ENCODE measurements at places on chromosomes 1 and 21.

- no peak for DNase-seq
Observed at GRCh38 chr1:193543259-193543658, 356.8 kb upstream of the B3GALT2 start.

GRCh38 chr1:10969971-10970332 lies 42.5 kb upstream of the TARDBP start:
- DNase-seq: no peak

GRCh38 chr1:21340230-21340945 lies 50.1 kb upstream of the ECE1 start:
- DNase-seq: no peak

DNA sequence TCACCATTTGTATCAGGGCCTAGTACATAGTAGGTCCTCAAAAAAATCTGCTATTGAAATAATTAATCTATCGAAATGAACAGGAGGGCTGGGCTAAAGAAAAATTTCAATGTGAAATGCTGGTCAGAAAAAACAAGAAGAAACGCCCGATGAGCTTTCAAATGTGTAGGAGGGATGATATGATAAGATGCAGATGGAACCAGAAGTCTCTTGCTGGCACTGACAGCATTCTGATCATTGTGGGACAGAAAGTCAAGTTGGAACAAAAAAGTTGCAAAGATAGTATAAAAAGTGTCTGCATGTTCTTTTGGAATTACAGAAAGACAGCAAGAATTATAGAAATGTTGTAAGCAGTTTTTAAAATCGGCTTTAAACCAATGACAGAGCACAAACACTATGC lies 11.1 kb downstream of the G0S2 start:
- no peak for DNase-seq

GRCh38 chr1:113684153-113684541 lies 75.1 kb downstream of the PHTF1 start:
- no peak for DNase-seq

DNA sequence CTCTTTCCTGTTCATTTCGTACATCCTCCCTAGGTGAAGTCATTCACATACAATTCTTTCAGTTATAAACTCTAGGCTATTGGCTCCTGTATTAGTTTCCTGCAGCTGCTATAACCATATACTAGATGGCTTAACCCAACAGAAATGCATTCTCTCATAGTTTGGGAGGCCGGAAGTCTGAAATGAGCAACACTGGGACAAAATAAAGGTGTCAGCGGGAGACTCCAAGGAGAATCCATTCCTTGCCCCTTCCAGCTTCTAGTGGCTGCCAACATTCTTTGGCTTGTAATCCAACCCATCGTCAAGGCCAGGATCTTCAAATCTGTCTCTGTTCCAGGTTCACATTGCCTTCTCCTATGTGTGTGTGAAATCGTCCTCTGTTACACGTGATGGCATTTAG lies 71.3 kb downstream of the TOR3A start:
- DNase-seq: no peak

- DNase-seq: no peak
Observed at GRCh38 chr1:4027492-4028138, 127.5 kb upstream of the C1orf174 start.

DNA sequence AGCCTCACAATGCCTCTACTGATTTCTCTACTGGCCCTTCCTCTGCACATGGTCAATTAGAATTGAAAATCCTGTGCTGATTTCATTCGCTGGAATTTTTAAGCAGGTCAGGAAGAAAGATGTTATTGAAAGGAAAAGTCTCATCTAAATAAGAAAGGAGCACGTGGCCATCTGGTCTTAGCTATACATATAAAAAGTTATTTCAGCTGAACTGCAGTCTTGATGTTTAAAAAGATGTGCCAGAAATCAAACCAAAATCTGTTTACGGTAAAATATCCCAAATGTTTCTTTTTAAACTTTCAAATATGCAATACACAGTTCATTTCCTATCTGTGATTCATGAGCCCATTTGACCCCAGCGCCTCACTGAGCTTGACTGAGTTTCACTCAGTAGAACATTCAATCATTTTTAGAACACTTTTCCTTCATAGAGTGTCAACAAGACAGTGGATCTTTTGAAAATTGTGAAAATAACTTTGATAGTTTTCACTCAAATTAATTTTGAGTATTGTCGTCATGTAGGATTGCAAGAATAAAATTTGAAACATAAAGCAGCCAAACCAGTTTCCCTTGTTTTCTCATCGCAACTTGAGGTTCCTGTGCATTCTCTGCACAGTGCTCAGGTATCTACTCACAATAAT lies 293.6 kb downstream of the PTPRC start:
- DNase-seq: no peak

GRCh38 chr1:172328266-172328665 lies 92.2 kb upstream of the C1orf105 start:
- DNase-seq: no peak

DNA sequence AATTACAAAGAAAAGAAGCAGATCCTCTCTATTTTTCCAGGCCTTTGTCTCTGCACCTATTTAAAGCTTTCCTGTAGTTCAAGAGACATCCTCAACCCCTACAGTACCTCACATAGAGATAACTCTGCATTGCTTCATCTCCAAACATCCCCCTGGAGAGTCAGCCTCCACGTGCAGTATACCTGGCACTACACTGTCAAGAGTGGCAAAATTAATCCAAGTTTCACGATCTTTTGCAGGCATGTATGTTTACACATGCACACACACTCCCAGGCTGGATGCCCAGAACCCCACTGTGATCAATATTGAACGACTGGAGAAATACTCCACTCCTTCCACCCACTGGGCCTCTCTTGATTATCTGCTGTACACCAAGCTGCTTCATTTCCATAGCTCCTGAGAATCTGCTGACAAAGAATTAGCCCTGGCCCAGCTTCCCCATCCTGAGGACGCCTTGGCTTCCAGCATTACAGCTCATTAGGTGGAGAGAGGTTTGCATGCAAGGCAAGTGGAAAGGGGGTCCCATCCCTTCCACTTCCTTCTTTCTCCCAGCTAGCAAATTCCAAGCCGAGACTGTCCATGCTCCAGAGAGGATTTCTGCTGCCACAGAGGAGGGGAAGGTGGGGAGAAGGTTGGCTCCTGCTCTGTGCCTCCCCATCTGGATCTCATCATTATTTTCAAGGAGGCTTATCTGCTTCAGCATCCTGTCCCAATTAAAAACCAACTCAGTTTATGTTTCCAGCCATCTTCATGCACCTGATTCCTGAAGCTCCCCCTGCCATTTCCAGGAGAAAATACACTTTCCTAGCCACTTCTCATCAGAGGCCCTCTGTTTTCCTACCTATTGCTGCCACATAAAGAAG lies 66.5 kb upstream of the GOLT1A start:
- DNase-seq: no peak

DNA sequence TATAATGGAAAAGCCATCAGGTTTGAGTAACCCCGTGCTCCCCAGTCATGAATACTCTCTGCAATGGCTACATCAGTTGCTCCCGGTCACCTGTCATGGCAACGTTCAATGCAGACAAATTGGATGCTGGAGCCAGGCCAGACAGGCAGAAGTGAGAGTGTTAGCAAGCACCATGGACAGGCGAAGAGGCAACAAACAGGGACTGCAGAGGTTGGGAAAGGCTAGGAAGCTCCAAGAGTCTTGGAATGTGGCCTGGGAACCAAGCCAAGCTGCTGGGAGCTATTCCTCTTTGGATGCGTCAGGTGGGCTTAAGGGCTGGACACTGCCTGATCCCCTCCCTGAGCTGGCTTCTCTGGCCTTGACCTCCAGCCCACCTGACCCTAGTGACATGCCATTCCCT lies 102.9 kb downstream of the ACTL8 start:
- no peak for DNase-seq

DNA sequence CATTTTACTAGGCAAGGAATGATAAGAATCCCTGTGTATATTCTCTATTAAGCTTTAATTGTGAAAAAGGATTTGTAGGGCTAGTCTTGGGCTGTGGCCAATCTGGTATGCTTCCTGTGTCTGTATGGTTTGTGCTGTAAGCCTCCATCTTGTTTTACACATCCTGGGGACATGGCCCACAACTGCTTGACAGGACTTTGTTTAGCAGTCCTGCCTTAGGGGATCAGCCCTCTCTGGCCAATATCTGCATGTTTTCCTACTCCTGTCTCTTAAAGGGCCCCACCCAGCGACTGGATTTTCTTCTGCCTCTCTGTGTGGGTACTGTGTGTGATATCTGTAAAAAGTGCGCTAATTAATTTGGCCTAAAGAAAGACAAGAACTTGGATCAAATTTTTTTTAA lies 813.2 kb downstream of the PLA2G4A start:
- DNase-seq: no peak

DNA sequence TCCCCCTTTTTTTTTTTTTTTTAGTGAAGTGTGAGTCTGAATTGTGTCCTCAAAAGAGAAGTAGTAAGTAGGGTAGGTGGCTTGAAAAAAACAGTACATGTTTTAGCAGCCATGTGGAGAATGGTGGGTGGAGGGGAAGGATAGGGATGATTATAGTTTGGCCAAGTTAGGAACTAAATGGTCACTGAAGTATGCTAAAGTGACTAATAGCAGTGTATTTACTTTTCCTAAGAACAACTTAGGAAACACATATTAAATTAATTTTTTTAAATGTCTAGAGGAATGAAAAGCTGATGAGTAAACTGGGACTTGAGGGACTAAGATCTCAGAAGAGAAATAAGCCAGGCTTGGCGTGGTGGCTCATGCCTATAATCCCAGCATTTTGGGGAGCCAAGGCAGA lies 55.5 kb downstream of the PLA2G4A start:
- DNase-seq: no peak

DNA sequence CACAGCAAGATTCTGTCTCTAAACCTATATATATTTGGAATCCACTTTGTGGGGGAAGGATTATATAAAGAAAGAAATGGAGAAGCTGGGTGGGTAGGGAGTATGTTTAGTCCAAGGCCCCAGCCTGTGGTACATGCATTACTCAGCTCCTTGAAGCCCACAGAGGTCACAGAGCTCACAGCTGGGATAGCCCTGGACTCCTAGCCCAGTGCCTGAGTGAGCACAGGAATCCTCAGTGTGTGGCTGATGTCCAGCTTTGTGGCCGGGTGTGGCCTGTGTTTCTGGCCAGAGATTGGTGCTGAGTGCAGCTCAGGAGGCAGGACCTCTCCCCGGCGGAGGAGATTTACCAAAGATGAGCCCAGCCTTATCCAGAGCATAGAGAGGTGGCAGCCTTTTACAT lies 7.6 kb downstream of the CAPN9 start:
- no peak for DNase-seq

GRCh38 chr1:182714546-182714945 lies 30.2 kb upstream of the RGS8 start:
- DNase-seq: no peak

- peak; percentile 87 for DNase-seq
Observed at GRCh38 chr1:180199018-180199417, 31.0 kb upstream of the LHX4 start.

DNA sequence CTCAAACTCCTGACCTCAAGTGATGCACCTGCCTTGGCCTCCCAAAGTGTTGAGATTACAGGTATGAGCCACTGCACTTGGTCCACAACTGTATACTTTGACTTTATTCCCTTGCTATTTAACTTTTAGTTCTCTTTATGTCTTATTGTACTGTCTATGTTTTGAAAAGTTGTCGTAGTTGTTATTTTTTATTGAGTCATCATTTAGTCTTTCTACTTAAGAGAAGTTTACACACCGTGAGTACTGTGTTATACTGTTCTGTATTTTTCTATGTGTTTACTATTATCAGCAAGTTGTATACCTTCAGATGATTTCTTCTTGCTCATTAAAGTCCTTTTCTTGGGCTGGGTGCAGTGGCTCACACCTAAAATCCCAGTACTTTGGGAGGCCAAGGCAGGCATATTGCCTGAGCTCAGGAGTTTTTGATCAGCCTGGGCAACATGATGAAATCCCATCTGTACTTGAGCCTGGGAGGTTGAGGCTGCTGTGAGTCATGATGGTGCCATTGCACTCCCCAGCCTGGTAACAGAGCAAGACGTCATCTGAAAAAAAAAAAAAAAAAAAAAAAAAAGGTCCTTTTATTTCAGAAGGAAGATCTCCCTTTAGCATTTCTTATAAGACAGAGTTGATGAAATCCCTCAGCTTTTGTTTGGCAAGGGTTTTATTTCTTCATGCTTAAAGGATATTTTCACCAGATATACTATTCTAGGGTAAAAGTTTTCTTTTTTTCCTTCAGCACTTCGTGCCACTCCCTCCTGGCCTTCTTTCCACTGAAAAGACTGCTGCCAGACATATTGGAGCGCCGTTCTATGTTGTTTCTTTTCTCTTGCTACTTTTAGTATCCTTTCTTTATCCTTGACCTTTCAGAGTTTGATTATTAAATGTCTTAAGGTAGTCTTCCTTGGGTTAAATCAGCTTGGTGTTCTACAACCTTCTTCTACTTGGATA lies 47.6 kb downstream of the TNFSF18 start:
- DNase-seq: no peak

DNA sequence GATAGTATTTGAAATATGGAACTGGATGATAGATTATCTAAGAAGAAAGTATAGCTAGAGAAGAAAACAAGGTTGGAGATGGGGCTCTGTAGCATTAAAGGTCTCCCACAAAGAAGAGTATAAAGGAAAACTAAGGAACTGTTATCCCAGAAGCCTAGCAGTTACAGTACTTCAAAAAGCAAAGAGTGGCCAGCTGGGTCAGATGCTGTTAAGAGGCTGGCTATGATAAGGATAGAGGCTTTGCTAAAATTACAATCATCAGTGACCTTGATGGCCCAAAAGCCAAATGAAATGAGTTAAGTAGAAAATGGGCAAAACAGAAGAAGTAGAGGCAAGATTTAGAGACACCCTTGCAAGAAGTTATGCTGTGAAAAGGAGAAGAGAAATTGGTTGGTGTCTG lies 25.1 kb upstream of the ANGPTL1 start:
- no peak for DNase-seq

DNA sequence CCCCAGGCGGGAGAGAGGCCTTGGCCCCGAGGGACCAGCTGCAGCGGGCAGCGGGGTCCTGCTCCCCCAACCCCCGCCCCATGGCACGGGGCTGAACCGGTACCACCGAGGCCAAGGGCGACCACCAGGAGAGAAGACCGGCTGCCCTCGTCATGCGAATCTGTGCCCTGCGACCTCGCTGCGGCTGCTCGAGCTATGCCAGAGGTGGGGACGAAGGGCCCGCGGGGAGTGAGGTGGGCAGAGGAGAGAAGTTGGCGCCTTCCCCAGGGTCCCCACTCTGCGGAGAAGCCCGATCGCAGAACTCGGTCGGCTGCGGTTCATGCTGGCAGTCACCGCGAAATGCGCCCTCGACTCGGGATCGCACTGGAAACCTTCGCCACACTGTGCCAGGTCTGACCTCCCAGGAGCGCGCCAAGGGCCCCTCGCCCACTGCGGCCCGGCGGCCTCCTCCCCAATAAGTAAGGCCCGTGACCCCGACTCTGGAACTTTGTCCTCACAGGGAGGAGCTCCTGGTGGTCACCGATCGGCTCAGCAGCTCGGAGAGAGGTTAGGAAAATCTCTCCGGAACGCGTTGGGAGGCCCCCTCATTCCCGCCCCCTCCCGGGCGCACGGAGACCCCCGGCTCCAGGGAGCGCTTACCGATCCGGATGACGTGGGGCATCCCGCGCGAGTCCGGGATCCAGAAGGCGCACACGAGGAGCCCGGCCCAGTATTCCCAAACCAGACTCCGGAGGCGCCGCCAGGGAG lies 787 bp downstream of the GRIK3 start:
- DNase-seq: peak; percentile 67

GRCh38 chr21:30044447-30045064 lies 104.8 kb upstream of the GRIK1 start:
- peak; percentile 53 for DNase-seq

GRCh38 chr1:241816008-241816407 lies 32.0 kb upstream of the EXO1 start:
- DNase-seq: peak; percentile 47

GRCh38 chr1:47608296-47608875 lies 170.5 kb downstream of the FOXD2 start:
- no peak for DNase-seq
